ENCODE measurements at places on chromosomes 11 and 22.

GRCh38 chr11:898143-898511 is 12.5 kb downstream of the CHID1 start:
- H3K27me3 ChIP-seq = no peaks in the 10 kb centered on the region
- no peaks in the 10 kb centered on the region for H3K4me1 ChIP-seq
- peaks cover 55% of the 10 kb centered on the region for H3K36me3 ChIP-seq

- no peak overlapping the region for H3K27ac ChIP-seq
- peaks cover 1% of the 10 kb centered on the region for H3K36me3 ChIP-seq
- H3K4me3 ChIP-seq = no peak overlapping the region
- no peaks in the 10 kb centered on the region for H3K27me3 ChIP-seq
Measured at GRCh38 chr11:550021-550745, 10.4 kb downstream of the LMNTD2 start.

DNA sequence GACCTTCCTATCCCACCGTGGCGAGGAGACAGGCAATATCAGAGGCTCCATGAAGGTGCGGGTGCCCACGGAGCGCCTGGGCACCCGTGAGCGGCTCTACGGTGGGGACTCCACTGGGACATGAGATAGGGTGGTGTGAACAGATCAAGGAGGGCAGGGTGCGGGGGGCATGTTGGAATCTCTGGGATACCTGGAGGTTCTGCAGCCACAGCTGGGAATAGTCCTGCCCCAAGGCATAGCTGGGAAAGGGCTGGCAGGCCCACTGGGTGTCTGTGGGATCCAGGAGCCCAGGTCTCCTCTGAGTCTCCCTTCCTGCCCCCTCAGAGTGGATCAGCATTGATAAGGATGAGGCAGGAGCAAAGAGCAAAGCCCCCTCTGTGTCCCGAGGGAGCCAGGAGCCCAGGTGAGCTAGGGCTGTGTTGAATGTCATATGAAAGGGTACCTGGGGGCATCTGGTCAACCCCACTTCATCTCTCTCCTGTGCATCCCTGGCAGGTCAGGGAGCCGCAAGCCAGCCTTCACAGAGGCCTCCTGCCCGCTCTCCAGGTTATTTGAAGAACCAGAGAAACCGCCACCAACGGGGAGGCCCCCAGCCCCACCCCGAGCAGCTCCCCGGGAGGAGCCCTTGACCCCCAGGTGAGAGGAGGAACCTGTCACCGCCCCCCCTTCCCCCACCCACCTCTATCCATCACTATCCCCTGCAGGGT is 8.5 kb downstream of the PHOX2A start:
- H3K36me3 ChIP-seq = peaks cover 41% of the 10 kb centered on the region
- no peak overlapping the region for H3K4me3 ChIP-seq
- no peak overlapping the region for H3K27ac ChIP-seq
- H3K27me3 ChIP-seq = no peaks in the 10 kb centered on the region
- peaks cover 16% of the 10 kb centered on the region for H3K4me1 ChIP-seq

- H3K27me3 ChIP-seq = no peaks in the 10 kb centered on the region
- H3K27ac ChIP-seq = no peak overlapping the region
- no peak overlapping the region for H3K4me3 ChIP-seq
- no peaks in the 10 kb centered on the region for H3K36me3 ChIP-seq
Measured at GRCh38 chr22:28952857-28953256, 69.5 kb downstream of the ZNRF3 start.

Measured in liver (tissue), 10 donors.